ENCODE measurements at places on chromosomes 1 and 21. TPM values are rescaled to one million over a fixed set of nuclear protein-coding genes. Genes with fewer than 3 reads are reported as not detected.

The PDC gene
- polyA plus RNA-seq: not detected

The CCDC24 gene
- polyA plus RNA-seq: 2.3 TPM

The CYP4A22 gene
- polyA plus RNA-seq: not detected

The LIN28A gene
- polyA plus RNA-seq: not detected
